DMS79 treated with DMSO at 0.1 percent for 48 hours (cell line): ENCODE measurements at places on chromosomes 3 and 15.

DNA sequence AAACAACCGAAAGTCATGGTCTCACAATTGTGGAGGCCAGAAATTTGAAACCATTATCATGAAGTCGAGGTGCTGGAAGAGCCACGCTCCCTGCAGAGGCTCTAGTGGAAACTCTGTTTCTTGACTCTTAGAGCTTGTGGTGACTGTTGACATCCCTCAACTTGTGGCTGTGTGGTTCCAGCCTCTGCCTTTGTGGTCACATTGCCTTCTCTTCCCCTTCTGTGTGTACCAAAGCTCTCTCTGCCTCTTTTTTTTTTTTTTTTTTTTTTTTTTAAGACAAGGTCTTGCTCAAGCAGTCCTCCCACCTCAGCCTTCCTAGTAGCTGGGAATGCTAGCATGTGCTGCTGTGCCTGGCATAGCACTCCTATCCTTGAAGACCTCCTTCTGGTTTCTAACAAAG lies 48.7 kb upstream of the CRTC3 start:
- DNase-seq, result no peak

DNA sequence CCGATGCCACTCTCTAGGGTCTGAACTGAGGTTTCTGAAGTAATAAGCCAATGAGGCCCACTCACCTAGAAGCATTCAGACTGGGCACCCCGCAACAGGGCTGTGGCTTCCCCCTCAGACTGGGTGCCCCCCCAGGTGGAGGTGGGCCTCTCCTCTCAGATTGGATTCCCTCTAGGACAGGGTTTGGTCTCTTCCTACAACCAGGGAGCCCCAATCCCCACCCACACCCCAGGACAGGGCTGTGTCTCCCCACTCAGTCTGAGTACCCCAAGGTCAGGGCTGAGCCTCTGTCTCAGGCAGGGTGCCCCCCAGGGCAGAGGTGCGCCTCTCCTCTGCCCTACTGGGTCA lies 27.7 kb downstream of the PTH1R start:
- DNase-seq, result no peak

GRCh38 chr3:4306860-4307259 lies 3.7 kb downstream of the SETMAR start:
- no peak for DNase-seq

DNA sequence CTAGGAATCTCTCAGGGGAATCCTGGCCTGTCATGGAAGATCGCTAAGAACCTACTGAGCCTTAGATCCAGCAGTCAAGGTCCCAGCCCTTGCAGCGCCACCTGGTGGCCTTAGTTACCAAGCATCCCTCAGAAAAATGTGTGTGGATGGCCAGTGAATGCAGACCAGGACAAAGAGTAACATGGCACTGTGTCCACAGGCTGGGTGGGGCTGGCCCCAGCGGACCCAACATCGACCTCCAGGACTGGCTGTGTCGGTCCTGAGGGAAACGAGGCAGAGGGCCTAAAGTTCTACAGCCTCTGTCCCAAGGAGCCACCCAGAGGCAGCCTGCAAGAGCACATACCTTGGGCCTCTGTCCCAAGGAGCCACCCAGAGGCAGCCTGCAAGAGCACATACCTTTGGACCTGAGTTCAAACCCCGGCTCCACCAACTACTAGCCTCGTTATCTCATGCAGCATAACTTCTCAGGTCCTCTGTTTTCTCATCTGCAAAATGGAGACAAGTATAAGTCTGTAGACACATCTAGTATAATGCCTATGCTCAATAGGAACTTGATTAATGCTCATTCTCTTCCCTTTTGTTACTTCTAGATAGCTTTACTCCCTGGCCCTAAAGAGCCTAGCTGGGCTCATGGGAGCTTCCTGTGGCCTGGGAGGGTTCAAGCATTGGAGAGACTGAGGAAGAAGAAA lies 57.5 kb upstream of the HERC1 start:
- peak; percentile 1 for DNase-seq

DNA sequence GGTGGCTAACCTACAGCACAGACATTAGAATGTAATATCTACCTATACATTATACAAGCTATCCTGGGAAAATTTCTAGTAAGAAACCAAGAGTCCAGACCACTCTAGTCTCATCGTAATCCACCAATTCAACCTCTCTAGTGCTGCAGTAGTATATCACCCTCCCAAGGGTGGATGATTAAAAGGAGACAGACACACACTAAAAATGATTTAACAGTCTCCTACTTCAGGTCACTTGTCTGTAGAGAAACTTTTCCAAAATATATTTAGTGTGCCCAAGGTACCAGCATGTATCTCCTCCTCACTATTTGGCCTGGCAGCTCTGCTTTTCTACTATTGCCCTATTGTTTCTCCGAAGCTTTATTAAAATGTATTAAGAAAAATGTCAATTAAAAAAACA lies 45.0 kb downstream of the ZBTB20 start:
- DNase-seq, result no peak

DNA sequence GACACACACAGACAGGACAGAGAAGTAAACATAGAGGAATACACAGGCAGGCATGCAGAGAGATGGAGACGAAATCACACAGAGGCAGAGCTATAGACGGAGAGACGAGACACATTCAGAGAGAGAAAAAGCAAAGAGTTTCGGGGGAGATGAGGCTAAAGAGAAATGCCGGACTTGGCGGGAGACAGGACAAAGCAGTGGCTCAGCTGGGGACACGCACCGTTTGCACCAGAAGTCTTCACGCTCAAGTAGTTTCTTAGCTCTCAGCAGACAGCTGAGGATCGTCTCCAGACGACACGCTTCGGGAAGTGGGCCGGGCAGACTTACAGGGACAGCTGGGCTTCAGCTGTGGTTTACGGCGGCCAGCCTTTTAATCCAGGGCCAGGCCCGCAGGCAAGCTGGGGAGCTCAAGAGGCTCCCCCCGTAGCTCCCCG lies 56.2 kb upstream of the DLG1 start:
- peak; percentile 96 for DNase-seq

- no peak for DNase-seq
Observed at GRCh38 chr3:127899766-127900165, 15.3 kb upstream of the KBTBD12 start.

- DNase-seq, result no peak
Observed at GRCh38 chr15:73965758-73966113, 26.4 kb downstream of the STOML1 start.

DNA sequence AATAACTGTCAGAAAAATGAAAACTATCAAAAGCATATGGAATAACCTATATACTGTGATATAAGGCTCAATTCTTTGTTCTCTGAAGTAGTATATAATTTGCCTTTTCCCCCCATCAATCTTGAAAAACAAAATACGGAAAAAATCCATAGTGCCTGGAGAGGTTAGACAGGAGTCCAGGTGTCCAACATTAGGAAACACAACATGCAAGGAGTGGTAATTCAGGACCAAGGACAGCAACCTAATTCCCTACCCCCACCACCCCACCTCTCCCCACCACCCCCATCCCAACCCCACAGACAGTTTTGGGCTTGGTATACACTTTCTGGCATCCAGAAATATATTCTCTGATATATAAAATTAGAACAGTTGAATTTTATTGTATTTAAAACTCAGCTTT lies 55.1 kb upstream of the SLC25A26 start:
- DNase-seq, result no peak

DNA sequence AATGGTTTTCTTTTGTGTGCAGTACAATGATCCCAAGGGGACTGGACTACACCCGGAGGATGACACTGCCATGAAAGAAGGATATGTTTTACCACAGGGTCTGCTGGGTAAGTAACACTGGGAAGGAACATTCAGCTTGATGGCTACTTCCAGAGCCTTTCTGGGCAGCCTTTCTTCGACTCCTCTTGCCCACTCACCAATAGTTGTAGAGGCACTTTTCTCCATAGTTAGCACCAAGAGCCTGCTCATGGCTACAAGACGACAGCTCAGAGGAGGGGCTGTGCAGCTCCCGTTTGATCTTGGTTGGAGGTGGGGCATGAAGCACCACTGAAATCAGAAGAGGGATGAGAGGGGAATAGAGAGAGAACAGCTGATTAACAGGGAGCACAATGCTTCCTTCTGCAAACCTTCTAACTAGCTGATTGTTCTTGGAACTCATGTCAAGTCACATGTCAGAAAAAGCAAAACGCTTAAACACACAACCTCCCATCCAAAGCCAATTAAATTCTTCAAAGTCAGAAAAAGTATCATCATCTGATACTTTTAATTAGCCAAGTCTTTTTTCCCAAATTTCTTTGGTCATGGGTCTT lies 27.9 kb downstream of the ETV5 start:
- no peak for DNase-seq

DNA sequence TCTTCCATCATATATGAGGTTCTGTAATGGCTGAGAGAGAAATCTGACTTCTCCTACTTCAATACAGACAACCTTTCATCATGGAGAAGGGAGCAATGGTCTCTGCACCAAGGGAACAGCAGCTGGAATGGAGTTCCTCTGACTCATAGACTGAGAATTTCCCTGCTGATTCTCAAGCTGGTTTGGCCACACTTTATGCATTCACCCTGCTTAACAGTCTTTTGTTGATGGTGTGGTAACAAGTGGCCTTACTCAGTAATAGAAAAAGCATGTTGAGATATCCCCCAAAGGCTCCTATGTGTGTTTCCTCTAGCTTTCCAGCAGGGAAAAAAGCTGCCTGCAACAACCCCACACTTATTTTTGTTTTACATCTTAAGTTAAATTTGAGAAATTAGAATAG lies 138.1 kb downstream of the GREM1 start:
- no peak for DNase-seq

GRCh38 chr3:72386327-72387000 lies 461.8 kb downstream of the SHQ1 start:
- DNase-seq, result no peak

- peak; percentile 79 for DNase-seq
Observed at GRCh38 chr3:140416666-140417065, 261.2 kb upstream of the TRIM42 start.

DNA sequence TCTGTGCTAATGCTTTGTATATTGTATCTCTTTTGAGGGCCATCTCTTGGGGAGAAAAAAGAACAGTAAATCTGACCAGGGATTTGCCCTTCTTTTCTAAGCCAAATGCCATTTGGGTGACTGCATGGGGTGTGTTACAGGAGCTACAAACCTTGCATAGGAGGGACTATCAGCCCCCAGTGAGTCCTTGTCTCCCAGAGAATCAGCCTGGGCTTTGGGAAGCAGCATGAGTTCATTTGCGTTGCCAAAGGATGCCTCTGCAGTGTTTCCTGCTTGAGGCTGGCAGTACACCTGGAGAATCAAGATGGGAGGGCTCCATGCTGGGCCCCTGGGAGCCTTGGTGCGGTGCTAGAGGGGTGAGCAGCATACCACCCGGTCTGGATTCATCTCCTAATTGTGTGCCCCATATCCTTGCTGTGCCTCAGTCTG lies 49.6 kb upstream of the POLG start:
- DNase-seq, result no peak

DNA sequence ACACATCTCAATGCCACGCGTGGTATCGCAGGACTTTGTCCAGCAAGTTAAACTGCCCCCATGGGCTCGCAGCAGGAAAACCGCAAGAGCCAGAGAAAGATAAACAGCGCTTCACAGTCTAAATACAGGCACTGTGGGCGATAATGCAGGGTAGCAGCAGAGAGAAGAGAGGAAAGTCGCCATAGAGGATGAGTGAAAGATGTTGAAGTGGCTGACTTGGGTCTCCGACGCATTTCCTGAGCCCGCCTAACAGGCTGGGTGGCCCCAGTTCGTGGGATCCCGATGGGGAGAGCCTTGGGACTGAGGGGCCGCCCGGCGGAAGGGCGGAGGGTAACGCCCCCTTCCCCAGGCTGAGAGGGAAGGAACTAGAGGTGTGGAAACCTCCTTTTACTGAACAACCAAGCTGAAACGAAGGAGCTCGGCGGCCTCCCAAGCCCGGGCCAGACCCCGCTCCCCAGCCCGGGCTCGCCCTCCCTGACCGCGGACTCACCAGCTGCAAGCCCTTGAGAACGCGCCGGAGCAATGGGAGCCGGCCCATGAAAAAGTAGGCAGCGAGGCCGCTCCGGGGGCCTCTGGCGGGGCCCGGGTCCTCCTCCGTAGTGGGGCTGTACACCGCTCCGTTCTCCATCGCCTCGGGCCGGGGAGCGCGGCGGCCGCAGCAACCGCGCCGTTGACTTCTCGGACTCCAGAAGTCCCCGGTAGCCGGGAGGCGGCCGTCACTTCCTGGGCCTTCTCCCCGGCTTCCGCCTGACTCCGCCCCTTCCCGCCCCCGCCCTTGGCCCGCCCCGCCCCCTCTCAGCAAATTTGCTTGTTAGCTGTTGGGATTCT lies at the start of gene CMTM6:
Gene CMTM6, minus strand, starts transcription at position 735 of the 828 bp plus-strand sequence. Its CDS starts 107 bp downstream, at position 628.
- DNase-seq, result peak; percentile 24

- no peak for DNase-seq
Observed at GRCh38 chr3:109819734-109820133, 482.4 kb upstream of the DPPA4 start.

- DNase-seq, result no peak
Observed at GRCh38 chr3:122916580-122916979, 111.0 kb downstream of the SEMA5B start.

DNA sequence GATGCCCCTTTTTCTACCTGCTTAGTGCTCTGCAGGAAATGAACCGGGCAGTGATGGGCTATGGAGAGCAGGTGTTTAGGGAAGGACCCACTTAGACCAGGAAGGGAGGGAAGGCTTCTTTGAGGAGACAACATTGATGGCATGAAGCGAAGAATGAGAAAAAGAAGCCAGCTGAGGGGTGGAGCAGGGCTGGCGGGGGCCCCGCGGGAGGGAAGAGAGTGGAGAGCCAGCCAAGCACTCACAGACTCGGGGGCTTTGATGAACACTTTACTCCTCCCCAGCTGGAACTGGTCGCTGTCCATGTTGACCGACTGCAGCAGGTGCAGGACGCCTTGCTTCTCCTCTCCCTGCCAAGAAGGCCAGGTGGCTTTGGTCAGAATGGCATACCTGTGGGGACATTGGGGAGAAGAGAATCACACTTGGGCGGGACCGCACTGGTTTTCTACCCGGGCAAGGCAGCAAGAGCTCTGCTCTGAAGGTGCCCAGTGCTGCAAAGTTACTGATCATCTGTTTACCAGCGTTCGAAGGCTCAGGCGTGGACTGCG lies 28.4 kb upstream of the LDHAL6B start:
- DNase-seq, result peak; percentile 27

- no peak for DNase-seq
Observed at GRCh38 chr3:197586181-197586580, 30.4 kb upstream of the BDH1 start.

DNA sequence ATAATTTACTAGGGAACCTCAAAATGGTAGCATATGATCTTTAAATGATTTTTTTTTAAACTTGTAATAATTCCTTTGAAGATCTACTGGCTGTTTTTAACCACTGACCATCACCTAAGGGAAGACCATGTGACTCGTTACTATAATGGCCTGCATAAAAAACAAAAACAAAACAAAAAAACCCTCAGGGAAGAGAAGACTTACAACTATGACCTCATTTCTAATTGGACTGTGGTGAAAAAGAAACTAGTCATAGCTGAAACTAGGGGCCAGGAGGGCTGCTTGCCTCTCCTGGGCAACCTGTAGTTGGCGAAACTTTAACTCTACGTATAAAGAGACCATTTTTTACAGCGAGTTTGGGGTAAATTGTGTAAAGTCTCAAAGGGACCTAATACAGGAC lies 23.0 kb downstream of the PAQR9 start:
- DNase-seq, result no peak
